Activated T-cell treated with anti-CD3 and anti-CD28 coated beads, Interleukin-2, amount 50 U/mL, for 72 hours (primary cell): ENCODE measurements at places on chromosomes 12 and 14.

DNA sequence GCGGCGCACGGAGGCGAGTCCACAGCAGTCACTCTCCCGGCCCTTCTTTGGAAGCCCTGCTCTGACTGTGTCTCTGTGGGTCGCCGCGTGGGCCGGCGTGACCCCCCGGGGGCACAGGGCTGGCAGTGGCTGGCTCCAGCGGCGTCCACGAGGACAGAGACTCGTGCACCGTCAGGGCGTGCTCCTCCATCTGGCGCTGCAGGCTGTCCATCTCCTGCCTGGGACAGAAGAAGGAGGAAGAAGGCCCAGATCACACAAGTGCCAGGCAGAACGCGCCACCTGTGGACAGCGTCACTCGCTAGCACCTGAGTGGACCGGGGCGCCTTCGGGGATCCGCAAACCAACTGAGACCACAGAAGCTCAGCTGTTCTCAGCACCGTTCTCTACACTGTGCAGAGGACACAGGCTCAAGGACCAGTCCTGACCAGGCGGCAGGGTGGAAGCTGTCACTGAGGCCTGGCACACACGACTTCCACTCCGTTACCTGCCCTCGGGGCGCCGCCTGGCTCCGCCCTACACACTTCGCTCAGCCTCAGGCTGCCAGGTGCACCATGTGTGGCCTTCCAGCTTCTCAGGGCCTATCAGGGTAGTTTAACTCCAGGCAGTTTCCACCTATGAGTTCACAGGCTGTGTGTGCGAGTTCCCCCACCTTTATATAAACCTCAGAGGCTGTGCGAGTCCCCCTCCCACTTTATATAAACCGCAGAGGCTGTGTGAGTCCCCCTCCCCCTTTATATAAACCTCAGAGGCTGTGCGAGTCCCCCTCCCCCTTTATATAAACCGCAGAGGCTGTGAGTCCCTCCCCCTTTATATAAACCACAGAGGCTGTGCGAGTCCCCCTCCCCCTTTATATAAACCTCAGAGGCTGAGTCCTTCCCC lies 11.7 kb upstream of the ANKLE2 start:
- no peak for DNase-seq

DNA sequence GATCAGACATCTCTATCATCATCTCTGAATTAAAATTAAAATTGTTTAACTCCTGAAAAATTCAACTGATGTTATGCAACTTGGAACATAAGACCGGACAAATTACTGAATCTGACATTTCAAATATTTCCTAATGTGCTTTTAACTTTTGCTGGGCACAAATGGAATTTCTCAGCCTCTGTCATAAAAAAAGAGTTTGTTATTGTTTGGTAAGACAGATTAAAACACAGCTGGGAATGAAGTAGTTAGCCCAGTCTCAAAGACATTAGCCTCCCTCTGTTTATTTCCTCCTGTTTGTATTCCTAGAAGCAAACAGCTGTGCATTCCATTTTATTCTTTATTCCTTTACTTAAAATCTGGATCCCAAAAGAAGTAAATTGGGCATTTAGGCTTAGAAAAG lies 29.4 kb downstream of the PLEKHA5 start:
- no peak for DNase-seq

DNA sequence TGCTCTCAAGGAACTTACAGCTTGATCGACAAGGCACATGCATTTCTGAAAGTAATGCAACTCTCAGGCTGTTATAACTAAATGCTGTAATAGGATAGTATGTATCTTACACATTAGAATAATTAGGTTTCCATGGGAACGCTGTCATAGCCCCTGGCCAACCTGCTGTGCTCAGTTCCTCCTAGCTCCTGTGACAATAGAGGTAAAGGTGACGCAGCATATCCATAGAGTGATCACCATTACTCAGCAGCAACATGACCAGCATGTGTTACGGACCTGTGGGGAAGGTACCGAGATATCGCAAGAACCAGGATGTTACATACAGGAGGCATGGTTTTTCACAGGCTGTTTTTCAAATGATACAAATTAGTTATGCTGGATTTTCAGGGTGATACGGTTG lies 150.7 kb downstream of the CAND1 start:
- DNase-seq, result no peak

DNA sequence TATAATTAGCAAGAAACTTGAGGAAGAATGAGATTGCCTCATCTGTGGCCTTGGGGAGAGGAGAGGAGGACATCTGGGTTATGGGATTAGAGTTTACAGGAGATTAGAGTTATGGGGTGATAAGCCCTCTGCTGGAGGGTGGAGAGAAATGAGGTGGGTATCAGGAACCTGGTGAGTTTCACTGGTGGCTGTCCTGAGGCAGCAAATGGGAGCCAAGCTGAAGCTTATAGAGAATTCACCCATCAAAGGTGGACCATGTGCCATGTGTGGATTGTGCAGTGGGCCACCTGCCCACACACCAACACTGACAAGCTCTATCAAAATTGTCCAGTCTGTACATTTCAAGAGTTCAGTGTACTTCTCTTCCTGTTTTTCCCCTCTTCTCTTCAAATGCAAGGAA lies 135.3 kb downstream of the AEBP2 start:
- DNase-seq, result no peak

DNA sequence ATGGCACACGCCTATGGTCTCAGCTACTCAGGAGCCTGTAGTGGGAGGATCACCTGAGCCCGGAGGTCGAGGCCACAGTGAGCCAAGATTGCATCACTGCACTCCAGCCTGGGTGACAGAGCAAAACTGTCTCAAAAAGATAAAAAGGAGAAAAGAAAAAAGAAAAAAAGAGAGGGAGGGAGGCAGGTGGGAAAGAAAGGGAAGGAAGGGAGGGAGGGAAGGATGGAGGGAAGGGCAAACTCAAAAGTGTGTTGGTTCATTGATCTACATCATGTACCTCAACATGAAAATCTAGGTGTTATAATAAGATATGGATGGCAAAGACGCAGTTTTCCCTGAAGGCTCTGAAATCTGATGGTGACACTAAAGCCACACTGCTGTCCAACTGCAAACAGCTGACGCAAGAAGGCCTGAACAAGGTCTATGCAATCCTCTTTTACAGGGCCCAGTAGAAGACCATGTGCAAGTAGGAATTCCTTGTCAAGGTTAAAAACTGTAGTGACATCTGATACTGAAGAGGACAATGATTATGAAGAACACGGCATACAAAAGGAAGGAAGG lies 143.6 kb downstream of the ITPR2 start:
- DNase-seq, result no peak

DNA sequence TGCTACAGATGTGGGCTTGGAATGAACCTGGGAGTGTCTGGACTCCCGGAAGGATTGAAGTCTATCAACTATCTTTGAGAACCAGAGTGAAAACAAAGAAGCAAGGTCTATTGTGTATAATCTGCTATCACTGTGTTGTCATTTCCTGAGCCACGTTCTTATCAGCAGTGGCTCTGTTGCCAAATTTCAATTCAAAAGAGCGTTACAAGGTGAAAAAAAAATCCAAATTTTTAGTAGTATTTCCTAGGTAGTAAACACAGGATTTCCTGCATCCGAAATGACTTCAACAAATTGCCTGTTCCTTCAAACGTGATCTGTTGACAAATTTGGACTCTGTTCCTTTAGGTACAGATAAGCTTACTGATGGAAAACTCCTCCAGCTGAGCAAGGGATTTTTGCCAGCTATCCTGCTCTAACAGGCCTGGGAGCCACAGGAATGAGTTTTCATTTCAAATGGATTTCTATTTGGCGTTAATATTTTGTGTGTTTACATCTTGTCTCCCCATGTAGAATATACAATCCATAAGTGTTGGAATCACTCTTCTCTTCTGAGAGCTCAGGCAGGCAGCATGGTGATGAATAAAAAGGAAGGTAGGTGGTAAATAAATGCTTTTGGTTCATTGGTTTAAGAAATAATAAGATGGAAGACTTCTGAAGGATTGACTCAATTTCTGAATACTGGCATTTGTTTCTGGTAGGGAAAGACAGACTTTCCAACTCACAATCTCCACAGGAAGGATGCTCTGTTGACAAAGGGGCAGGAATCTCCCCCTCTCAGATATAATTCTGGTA lies 58.5 kb downstream of the GPR135 start:
- DNase-seq, result no peak

DNA sequence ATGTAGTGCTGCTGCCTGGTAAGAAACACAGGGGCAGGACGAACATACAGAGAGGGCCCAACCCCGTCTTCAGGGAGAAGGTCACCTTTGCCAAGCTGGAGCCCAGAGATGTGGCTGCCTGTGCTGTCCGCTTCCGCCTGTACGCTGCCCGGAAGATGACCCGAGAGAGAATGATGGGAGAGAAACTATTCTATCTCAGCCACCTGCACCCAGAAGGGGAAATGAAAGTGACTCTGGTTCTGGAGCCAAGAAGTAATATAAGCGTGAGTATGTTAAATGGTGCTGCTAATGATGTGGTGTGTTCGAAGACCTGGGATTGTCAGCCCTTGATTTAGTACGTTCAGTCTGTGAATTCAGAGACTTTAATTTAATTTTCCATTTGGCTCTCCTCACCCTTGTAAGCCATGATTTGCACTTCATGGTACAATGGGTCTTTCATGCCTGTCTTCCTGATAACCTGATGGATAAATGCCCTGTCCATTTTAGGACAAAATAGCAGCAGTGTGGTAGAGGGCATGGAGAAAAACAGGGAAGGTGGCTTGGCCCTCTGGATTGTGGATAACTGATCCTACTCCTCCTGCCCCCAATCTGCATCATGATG lies 318.9 kb downstream of the SNAPC1 start:
- DNase-seq, result no peak

DNA sequence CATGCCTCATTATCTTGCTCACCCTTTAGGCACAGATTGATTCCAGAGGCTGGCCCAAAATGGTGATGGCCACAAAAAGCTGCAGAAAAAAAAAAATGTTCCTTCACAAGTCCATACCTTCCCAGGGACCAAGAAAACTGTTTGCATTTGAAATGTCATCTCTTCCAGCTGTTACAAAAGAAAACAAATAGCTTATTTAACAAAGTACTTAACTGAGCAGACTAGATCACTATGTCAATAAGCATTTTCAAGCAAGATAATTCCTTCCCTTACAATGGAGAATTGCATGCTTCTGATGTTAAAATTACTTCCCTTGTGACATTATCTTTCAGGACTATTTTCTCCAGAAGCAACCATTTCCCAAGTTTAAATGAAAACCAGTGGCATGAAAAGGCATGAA lies 377.9 kb upstream of the KITLG start:
- no peak for DNase-seq

GRCh38 chr12:124759841-124760503 lies 103.7 kb downstream of the SCARB1 start:
- DNase-seq, result no peak

GRCh38 chr12:106791531-106791930 lies 17.0 kb downstream of the RIC8B start:
- DNase-seq, result no peak

DNA sequence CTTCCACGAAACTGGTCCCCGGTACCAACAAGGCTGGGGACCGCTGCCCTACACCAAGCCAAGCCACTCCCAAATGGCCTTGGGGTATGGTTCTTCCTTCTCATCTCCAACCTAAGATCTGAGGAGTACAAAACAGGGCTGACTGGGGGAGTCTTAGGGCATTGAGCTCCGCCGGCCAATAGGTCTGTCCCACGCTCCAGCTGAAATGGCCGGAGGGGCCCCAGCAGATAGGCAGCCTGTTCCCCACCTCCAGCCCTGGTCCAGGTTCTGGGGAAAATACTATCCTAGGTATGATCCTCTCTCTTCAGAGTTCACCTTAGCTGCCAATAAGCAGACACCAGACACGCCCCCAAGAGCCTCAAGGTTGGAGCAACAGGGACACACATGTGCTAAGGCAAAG lies 90.2 kb downstream of the ACTN1 start:
- DNase-seq, result no peak

DNA sequence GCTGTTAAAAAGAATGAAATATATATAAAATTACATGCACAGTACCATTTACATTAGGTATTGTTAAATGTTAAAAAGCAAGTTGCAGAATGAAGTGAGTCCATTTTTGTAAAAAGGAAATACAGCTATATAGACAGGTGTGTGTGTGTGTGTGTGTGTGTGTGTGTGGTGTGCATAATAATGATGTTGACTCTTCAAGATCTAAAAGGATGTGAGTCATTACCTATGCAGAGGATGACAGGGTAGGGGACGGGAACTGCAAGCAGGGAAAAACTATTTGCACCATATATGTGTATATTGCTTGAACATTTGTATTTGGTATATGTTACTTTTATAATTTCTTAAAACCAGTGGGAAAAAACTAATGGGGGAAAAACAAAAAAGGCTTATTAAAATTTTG lies 3.1 kb downstream of the C14orf39 start:
- DNase-seq, result no peak

DNA sequence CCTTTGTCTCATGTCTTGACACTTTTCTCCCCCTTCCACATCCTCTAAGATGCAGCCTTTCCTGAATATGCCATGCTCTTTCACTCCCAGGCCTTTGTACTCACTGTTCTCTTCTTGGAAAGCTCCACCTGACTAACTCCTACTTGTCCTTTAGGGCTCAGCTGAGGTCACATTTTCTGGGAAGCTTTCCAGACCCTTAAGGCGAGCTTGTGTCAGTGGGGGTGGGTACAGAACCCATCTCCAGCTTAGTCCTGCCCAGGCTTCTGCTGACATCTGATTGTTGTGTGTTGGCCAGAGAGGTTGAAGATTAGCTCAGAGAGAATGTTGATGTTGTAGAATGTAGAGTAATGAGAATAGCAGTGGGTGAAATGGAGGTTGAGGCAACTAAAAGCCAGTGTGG lies 2.9 kb upstream of the TSFM start:
- DNase-seq, result no peak

GRCh38 chr12:89756194-89756584 lies 47.6 kb upstream of the ATP2B1 start:
- DNase-seq, result no peak

GRCh38 chr12:11795913-11796459 lies 146.5 kb downstream of the ETV6 start:
- no peak for DNase-seq

- DNase-seq, result no peak
Observed at GRCh38 chr12:98724384-98725155, 79.5 kb downstream of the APAF1 start.

DNA sequence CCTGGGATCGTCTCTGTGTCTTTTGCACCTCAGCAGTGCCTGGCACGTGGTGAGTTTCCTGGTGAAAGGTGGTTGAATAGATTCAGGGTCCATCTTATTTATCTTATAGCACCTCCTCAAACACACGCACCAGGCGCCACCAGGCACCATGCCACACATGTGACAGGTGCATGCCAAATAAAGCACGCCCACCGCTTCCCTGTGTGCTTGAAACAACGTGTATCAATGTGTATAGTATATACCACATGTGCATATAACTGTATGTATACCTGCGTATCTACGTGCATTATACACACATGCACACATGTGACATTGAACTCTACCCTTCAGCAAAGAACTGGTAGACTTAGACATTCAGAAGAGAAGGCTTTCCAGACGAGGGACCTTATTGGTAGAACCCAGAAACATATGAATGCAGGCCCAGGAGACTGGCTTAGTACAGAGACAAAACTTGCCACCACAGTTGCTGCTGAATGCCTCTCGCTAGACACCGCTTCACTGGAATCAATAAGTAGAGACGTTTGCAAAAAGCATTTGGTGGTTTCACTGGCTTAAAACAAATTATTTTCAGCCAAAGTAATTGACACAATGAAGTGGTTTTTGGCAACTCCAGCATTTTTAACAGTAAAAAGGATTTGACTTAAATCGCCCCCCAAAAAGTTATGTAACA lies 10.0 kb downstream of the EML1 start:
- DNase-seq, result no peak

GRCh38 chr12:26101350-26101734 lies 23.5 kb downstream of the BHLHE41 start:
- DNase-seq, result no peak
